ENCODE measurements at places on chromosomes 7 and 10.

DNA sequence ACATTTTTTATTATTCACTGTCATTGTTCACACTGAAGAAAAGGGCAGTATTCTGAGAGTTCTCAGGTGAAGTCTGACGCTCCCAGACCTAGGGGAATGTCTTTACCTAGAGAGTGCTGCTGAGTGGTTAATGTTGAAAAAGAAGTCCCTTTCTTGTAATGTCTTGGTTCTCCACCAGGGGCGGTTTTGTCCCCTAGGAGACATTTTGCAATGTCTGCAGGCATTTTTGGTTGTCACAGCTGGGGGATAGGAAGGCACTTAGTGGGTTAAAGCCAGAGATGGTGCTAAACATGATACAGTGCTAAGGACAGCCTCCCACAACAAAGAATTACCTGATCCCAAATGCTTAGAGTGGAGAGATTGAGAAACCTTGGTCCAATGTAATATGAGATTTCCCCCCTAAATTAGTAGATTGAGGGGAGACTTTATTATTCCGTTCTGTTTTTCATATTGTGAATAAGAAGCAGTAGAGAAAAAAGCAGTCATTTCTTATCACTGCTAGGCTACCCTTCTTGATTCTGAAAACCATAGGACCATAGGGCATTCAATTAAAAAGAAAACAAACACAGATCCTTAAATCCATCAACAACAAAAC is 13.1 kb downstream of the UMAD1 start:
- no peak for DNase-seq

GRCh38 chr7:43199371-43200160 is 87.1 kb downstream of the HECW1 start:
- peak; percentile 31 for DNase-seq

GRCh38 chr7:110676785-110677184 is 414.1 kb upstream of the LRRN3 start:
- no peak for DNase-seq

GRCh38 chr7:149704507-149704906 is 68.9 kb downstream of the ZNF467 start:
- DNase-seq: no peak

DNA sequence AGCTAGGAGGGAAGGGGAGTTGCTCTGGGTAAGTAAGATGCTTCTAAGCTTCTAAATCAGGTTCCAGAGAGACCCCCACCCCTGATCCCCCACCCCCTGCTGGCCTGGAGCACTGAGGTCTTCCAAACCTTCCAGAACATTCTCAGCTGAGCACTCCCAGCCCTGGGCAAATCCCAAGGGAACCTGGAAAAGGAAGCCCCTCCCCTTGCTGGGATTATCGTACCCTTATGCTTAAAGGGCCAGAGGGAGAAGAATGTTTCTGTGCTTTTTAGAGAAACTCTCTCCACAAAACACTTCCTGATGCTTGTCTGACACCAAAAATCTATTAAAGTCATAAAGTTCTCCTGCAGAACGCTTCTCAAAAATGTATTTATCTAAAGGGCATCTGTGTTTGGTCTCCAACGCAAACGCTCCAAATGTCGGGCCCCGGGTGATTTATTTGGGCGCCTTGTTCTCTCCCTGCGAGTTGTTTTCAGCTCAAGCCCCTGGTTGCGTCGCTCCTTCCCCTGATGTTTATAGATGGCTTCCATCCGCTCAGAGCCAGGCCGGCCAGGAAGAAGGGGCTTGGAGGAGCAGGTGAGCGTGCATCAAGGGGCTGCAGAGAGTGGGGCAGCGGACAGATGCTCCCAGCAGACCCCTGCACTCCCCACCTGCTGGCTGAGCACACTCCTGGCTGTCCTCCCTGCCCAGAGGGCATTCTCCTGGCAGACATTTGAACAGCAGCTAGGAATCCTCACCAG is 8.2 kb upstream of the RET start:
- DNase-seq: no peak

DNA sequence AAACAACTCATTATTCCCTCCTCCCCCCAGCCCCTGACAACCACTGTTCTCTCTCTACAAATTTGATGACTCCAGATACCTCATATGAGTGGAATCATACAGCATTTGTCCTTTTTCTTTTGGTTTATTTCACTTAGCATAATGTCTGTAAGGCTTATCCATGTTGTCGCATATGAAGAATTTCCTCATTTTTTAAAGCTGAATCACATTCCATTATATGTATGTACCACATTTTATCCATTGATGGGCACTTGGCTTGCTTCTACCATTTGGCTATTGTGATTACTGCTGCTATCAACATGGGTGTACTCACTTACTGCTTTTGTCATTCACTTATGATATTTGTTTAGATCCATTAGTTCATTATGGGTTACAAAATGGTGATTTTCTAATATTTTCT is 112.8 kb downstream of the BUB3 start:
- no peak for DNase-seq

GRCh38 chr7:12570534-12571461 is at the start of gene SCIN:
Gene SCIN, plus strand, starts transcription at chr7:12570720. Its CDS starts 67 bp downstream, at chr7:12570787.
- DNase-seq: peak; percentile 31

DNA sequence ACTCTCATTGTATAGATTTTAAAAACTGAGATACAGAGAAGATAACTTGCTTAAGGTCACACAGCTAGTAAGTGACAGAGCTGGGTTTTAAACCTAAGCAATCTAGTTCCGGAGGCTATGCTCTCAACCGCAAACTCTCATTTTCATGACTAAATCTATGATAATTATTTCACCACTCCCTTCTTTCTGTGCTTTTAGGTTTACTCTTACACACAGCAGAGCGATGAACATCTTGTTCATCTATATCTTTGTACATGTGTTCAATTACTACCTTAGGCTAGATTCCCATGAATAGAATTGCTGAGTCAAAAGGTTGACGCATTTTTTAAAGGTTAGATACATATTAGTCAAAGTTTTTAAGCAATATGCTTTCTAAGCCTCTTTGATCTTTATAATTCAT is 154.8 kb downstream of the CHN2 start:
- DNase-seq: no peak

- DNase-seq: no peak
Observed at GRCh38 chr7:70094831-70095230, 496.6 kb downstream of the AUTS2 start.

DNA sequence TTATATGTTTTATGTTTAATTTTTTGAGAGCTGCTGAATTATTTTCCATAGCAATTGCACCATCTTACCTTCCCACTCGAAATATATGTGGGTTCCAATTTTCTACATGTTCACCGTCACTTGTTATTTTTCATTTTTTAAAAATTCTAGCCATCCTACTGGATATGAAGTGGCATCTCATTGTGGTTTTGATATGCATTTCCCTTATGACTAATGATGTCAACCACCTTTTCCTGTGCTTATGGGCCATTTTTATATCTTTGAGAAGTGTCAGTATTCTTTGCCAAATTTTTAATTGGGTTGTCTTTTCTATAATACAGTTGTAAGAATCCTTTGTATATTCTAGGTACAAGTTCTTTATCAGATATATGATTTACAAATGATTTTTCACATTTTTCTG is 27.8 kb downstream of the NHLRC2 start:
- DNase-seq: no peak

- no peak for DNase-seq
Observed at GRCh38 chr10:112713411-112713810, 236.6 kb upstream of the TCF7L2 start.

DNA sequence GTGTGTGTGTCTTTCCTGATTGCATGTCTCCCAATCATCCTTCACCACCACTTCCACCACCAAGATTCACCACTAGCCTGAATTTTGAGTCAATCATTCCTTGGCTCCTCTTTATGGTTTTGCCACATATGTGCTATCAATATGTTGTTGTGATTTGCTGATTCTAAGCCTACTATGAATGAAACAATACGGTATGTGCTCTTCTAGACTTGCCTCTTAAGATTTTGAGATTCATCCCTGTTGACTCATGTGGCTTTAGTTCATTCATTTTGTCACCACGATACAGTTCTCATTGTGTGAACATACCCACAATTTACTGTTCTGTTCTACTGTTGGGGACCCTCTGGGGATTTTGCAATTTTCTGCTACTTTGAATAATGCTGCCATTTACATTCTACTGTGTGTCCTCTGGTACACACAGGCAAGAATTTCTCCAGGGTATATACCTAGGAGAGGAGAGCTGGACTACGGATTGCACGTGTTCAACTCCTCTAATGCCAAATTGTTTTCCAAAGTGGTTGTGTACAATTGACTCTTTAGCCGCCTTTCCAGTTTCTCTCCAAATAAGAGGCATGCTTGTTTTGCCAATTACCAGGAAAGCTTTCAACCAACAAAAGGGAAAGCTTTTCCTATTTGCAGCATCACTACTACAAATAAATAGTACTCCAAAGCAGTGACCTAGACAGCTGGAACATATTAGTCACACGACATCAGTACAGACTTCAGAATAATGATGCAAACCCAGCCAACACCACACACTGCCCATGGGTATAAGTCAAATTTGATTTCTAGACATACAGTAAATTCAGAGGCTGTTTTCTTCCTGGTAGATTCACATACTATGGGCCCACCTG is 30.0 kb downstream of the SGMS1 start:
- peak; percentile 37 for DNase-seq

DNA sequence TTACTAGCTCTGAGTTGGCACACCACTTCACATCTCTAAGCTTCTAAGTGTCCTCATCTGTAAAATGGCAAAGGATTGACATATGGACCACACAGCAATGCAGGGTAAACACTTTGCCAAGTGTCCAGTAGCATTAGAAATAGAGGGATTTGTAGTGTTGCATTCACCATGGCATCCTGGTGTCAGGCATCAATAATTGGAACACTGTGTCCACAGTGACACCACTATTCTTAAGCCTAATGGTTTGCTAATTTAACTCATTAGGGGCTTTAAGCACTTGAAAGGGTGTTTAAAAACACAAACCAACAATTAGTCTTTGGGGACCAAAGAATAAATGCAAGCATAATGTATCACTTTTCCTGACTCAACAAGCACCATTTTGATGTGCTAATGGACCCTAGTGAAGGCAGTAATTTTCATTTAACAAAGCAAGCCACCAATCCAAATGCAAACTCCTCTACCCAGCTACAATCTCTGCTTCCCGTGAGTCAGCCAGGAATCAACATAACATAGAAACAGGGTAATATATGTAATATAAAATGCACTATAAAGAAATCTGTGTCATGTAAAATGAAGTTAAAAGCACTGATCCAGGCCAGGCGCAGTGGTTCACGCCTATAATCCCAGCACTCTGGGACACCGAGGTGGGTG is 75.9 kb downstream of the FAM204A start:
- DNase-seq: no peak

DNA sequence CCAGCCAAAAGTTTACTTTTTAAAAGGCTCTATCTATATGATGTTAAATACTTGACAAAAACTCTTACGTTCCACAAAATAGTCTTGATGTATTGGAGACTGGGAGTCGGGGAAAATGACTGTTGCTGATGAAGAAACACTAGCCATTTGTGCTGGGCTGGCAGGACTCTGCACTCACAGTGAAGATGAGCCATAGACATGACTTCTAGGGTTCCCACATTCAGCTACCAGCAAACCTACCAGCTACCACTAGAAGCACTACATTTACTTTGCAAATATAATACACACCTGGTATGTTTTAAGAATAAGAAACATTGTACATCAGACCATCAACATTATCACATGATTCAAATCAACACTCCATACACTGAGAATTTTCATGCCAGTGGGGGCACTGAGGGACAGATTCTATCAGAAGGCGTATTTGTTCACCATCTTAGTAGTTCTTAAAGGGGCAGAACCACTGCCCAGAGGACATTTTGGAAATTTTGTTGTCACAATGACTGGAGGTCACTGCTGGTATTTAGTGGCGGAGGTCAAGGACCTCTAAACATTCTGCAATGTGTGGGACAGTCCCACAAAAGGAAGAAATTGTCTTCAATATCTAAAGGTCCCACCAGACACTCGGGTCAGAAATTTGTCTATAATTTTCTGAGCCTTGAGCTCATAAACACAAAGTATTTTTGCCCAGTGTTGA is 52.3 kb downstream of the PARD3 start:
- no peak for DNase-seq

GRCh38 chr7:4014346-4015050 is 667.6 kb upstream of the FOXK1 start:
- peak; percentile 25 for DNase-seq

DNA sequence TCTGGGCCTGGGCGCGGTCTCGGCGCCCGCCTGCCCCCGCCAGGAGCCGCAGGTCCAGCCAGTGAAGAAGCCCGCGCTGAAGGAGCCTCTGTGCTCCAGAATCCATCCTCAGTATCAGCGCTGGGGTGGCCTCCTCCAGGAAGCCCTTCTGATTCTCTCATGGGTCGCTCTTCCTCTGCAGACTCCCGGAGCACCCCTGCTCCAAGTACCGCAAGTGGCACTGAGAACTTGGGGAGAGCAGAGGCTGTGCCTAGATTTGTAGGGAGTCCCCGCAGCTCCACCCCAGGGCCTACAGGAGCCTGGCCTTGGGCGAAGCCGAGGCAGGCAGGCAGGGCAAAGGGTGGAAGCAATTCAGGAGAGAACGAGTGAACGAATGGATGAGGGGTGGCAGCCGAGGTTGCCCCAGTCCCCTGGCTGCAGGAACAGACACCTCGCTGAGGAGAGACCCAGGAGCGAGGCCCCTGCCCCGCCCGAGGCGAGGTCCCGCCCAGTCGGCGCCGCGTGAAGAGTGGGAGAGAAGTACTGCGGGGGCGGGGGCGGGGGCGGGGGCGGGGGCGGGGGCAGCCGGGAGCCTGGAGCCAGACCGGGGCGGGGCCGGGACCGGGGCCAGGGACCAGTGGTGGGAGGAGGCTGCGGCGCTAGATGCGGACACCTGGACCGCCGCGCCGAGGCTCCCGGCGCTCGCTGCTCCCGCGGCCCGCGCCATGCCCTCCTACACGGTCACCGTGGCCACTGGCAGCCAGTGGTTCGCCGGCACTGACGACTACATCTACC is at the start of gene ALOX5:
Gene ALOX5 (plus strand): TSS at position 641 of the 774 bp plus-strand sequence. CDS start 64 bp downstream, at position 705.
- DNase-seq: no peak

DNA sequence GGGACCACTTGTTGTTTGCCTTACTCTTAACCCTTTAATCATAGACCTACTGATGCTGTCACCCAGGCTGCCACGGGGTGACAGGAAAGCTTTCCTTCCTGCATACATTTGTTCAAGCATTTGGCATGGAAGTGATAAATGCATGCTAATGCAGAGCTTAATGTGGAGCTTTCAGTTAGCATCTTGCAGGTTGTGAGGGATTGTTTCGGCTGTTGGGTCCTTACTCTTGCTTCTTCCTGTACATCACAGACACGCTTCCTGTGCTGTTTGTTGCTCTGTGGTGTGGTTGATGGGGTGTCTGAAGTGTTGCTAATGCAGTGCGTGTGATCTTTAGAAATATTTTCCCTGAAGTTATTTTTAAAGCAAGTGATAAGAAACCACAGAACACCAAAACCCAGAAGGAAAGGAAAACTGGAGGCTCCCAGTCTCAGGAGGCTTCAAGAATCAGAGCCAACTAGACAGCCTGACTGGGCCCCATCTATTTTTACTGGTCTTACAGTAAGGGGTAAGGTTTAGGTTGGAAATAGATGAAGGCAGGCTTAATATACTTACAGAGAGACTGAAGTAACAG is 143.1 kb downstream of the CHN2 start:
- DNase-seq: no peak

Data from endothelial cell of umbilical vein (primary cell).